ENCODE measurements at places on chromosomes 11 and 22. TPM values are rescaled to one million over a fixed set of nuclear protein-coding genes. Genes with fewer than 3 reads are reported as not detected.

Gene P4HA3
- total RNA-seq = not detected

- no peak for DNase-seq
Observed at GRCh38 chr11:126485021-126485792, 129.7 kb downstream of the ST3GAL4 start.

- DNase-seq = no peak
Observed at GRCh38 chr11:76634886-76635285, 35.7 kb downstream of the LRRC32 start.

GRCh38 chr11:64652586-64653387 lies 61.8 kb downstream of the SLC22A12 start:
- DNase-seq = peak; percentile 74

Gene MPZL2
- total RNA-seq = 20.1 TPM

DNA sequence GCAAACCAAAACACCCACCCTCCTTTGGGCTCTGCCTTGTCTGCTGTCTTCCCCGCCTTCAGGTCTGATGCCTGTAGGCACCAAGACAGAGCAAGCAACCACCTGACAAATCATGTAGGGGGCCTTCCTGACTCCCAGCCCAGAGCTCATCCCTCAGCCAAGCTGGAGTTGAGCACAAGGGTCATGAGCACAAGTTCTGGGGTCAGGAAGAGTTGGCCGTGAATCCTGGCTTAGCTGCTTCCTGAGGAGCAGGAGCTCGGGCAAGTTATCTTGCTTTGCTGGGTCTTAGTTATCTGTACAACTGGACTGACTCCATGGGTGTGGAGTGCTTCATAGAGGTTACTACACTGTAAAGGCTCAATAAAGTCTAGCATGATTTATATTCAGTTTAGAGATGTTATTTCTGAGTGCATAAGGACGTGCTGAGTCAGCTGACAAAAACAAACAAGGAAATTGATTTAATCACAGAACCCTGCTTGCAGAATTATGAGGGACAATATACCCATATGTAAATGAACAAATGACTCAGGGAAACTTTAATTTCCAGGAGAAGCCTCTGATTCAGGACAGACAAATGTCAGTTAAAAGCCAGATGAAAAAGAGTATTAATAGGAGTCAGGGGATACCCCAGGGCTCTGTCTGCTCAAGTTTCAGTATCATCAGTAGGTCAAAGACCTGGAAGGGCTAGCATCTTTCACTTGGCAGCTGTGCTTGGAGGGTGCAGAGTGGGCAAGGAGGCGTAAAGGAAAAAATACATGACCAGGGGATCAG lies 15.0 kb upstream of the APOA1 start:
- peak; percentile 23 for DNase-seq

- no peak for DNase-seq
Observed at GRCh38 chr11:27599217-27599616, 92.6 kb upstream of the LIN7C start.

DNA sequence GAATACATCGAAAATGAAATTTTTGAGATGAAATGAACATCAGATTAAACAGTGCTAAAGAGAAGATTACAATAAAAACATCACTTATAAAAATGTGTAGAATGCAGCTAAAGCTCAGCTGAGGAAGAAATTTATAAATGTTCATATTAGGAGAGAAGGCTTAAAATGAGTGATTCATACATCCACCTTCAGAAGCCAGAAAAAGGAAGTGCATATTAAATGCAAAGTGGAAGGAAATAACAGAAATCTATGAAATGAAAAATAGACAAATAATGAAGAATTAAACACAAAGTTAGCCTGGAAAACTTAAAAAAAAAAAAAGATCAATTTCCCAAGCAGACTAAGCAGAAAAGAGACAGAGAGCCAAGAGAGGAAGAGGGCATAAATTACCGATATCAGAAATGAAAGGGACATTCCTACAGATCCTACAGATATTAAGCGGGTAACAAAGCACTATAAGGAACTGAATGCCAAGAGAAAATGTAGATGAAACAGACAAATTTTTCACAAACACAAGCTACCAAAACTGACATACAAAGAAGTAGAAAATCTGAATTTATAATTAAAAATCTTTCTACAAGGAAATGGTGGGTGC lies 7.2 kb upstream of the MOB2 start:
- DNase-seq = no peak

DNA sequence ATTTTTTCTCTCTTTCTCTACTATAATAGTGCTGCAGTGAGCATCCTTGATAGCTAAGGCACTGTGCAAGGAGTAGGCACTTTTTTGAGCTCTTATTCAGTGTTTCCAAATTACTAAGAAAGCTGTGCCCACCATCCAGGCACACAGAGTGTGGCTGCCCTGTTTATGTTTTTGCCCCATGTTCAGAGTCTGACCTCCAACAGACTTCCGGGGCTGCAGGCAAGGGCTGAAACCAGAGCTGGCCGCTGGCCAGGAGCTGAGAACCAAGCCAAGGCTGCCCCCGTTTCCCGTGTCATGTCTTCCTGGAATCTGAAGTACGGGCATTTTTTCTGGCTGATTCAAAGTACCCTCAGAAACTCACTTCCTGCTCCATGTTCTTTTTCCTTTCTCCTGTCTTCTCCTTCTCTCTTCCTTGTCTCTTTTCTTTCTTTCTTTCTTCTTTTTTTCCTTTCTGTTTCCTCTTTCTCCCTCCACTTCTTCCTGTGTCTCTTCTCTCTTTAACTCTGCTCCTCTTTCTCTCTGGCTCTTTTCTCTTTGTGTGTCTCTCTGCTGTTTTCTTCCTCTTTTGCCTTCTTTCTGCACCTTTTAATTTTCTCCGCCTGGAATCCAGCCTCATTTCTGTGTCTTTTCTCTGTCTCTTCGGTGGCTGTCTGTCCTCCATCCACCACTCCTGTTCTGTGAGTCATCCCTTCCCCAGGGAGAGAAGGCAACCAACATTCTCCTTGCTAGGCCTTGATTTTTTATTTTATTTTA lies 17.0 kb upstream of the KCTD14 start:
- peak; percentile 41 for DNase-seq

DNA sequence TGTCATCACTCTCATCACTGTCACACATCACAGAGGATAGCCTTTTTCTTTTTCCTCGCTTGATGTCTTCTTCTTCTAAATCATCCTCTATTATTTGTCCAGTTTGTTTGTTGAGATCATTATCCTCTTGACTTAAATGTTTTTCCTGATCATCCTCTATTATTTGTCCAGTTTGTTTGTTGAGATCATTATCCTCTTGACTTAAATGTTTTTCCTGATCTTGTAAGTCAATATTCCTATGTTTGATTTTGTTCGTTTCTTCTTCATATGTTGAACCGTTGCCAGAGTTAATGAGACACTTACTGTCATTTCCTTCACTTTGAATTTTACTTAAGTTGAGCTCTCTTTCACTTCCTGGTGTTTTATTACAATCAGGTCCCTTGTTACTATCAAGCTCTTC lies 5.6 kb downstream of the CCDC82 start:
- no peak for DNase-seq

Gene DUSP18
- total RNA-seq = 4.8 TPM

GRCh38 chr11:34148504-34149165 lies 43.2 kb downstream of the NAT10 start:
- DNase-seq = no peak

Gene FIBIN
- not detected for total RNA-seq

DNA sequence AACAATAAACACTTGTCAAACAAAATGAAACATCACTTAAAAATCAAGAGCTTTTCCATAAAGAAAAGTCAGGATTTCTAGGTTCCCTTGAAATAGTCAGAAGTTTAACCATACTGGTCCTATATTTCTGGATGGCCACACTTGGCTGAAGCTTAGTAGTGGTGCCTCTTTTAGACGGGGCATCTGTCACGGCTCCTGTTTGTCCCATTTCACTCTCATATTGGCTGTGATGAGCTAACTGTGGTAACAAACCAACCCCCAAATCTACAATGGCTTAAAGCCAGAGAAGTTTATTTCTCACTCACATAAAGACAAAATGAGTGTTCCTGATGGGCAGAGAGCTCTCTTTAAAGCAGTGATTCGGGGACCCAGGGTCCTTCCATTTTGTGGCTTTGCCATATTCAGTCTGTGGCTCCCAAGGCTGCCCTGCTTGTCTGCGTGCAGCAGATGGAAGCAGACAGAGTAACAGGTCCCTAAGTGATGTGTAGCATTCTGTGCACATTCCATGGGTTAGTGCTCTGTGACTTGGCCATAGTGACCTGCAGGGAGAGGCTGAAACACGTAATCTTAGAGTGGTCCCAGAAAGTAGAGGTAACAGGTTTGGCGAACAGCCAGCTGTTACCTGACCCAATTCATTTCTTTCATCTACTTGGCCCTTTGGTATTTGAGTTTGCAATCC lies 137.4 kb downstream of the HIPK3 start:
- DNase-seq = no peak

Gene APOL1
- total RNA-seq = 19.3 TPM

Gene KIRREL3
- total RNA-seq = not detected

DNA sequence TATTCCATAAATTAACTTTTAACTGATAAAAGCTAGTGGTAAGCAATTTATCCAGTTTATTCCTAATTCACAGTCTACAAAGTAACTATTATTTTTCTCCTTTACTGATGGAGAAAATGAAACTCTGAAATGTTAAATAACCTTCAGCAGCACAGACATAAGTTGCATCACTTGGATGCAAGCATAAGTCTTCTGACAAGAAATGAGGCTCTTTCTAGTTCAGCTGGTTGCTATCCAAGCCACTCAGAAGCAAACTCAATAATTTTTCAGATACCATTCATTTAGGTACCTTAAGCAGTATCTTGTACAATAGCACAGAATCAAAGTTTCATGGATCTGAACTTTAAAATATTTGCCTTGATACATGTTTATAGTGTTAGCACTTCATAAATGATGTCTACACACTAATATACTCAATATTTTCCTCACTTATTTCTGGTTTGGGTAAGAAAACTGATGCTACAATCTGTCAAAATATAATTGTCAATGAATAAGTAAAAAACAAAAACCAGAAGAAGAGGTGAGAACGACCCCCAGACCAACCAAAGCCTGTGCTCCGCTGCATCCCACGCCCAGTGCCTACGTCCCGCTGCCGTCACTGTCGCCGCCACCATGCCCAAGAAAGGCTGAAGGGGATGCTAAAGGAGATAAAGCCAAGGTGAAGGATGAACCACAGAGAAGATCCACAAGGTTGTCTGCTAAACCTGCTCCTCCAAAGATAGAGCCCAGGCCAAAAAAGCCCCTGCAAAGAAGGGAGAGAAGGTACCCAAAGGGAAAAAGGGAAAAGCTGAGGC lies 18.1 kb downstream of the FAM168A start:
- DNase-seq = no peak

DNA sequence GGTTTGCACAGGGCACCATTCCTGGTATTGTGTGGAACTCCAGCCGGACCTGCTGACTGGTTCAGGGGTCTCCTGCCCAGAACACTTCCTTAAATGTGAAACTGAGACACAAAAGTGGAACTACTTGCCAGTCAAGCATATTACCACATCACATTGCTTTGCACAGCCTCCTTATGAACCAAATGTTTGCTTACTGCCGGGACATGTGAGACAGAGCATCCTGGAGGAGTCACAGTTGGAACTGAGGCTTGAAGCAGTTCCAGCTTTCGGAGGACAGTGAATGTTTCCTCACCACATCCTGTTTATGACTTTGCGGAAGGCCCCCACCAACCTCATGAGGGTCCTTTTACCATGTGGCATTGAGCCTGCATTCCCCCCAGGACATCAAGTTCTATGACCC lies 105.8 kb upstream of the ARHGAP42 start:
- DNase-seq = no peak

- no peak for DNase-seq
Observed at GRCh38 chr22:31944700-31945442, 536 bp downstream of the YWHAH start.

DNA sequence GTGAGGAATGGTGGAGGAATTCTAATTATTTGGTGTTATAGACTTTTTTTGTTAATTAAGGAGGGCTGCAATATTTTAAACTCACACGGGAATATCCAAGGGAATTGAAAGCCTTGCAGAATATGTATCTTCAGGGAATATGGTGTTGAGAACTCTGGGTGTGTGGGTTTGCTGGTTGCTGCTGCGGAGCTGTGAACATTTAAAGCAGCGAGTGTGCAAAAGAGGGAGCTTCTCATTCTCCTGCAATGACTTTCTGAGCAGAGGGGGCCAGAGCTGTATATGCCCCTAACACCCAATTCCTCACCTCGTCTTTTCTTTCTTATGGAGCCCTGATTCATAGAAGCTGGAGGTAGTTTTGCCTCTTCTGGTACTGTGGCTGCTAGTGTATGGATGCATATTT lies 217.7 kb downstream of the HIPK3 start:
- DNase-seq = no peak

- peak; percentile 94 for DNase-seq
Observed at GRCh38 chr11:64304316-64305072, 830 bp upstream of the ESRRA start.

Measured in activated naive CD8-positive, alpha-beta T cell treated with anti-CD3 and anti-CD28 coated beads for 36 hours (primary cell).